ENCODE measurements at places on chromosomes 6 and 20. TPM values are rescaled to one million over a fixed set of nuclear protein-coding genes. Genes with fewer than 3 reads are reported as not detected.

The SLCO4A1 gene
- 8.4 TPM for total RNA-seq

The ALDH5A1 gene
- total RNA-seq: 7.0 TPM

The GPX5 gene
- not detected for total RNA-seq

The TPBG gene
- total RNA-seq: 46.2 TPM

The SCRT2 gene
- total RNA-seq: not detected

The RIPOR2 gene
- not detected for total RNA-seq

The SLC22A16 gene
- not detected for total RNA-seq

The MUC22 gene
- total RNA-seq: 0.03 TPM

The BMP5 gene
- total RNA-seq: not detected

The TPD52L1 gene
- total RNA-seq: 50.6 TPM

The PBOV1 gene
- total RNA-seq: not detected

The SOBP gene
- 0.91 TPM for total RNA-seq

The SAMD10 gene
- total RNA-seq: not detected

The ENPP4 gene
- total RNA-seq: 0.40 TPM

The CFB gene
- total RNA-seq: 2.4 TPM

The BAG2 gene
- 8.5 TPM for total RNA-seq

The DYNLT2 gene
- total RNA-seq: 0.62 TPM

The C20orf141 gene
- total RNA-seq: 0.38 TPM

The C2 gene
- total RNA-seq: 0.42 TPM

The DEFB116 gene
- total RNA-seq: not detected

The TMEM151B gene
- total RNA-seq: 0.05 TPM

The SLC26A8 gene
- total RNA-seq: not detected

The ZNF292 gene
- 4.0 TPM for total RNA-seq

The EDN1 gene
- total RNA-seq: 45.7 TPM

The FOXF2 gene
- 24.4 TPM for total RNA-seq

The CST11 gene
- not detected for total RNA-seq

The HMGCLL1 gene
- 0.12 TPM for total RNA-seq

The VSX1 gene
- 1.2 TPM for total RNA-seq

The PARD6B gene
- 2.9 TPM for total RNA-seq
